Fibroblast of skin of left quadriceps (primary cell): ENCODE measurements at places on chromosomes 7 and 10.

- DNase-seq: no peak
These were observed 22.4 kb downstream of the NAMPT start for GRCh38 chr7:106262221-106262881.

- no peak for DNase-seq
These were observed 318.9 kb downstream of the IPMK start for GRCh38 chr10:57948796-57949195.

GRCh38 chr10:91711885-91712680 is 79.2 kb upstream of the PPP1R3C start:
- no peak for DNase-seq

- DNase-seq: no peak
These were observed 136.0 kb downstream of the MYOF start for GRCh38 chr10:93346108-93346507.

- no peak for DNase-seq
These were observed 630.1 kb downstream of the PARD3 start for GRCh38 chr10:34184939-34185386.

DNA sequence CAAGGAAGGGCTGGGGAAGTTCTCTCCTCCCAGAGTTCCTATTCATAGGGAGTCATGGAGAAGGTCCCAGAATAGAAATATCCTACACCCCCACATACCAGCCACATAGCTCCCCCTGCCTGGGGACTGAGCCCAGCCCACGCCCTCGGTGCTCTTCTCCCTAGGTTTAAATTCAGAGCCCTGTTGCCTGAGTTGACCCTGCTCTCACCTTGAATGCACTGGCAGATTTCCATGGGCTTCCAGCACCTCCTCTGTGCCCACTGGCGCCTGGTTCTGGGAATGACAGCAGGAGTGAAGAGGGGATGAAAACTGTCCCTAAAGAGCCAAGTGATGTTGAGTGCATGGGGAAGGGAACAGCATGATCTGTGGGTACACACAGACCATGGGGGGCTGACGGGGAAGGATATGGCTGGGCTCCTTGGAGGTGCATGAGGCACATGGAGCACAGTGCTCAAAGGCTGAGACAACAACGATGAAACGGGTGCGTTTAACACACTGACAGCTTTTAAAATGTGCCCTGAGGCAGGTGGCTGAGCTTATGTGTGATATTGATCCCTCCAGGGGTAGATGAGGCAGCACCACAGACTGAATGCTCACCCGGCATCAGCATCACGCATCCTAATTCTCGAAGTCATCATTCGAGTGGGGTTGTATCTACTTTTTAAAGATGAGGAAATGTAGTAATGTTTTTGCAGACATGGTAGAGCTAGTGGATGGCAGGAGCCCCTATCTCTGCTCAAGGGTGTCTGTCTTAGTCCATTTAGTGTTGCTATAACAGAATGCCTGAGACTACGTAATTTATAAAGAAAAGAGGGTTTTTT is 53.7 kb upstream of the IGFBP3 start:
- no peak for DNase-seq

GRCh38 chr10:129467359-129468064 is 471 bp downstream of the MGMT start:
- no peak for DNase-seq
